WERI-Rb-1 (cell line): ENCODE measurements at places on chromosomes 3 and 15.
A peak's percentile ranks its signal among the peaks of the same experiment; 100 is the strongest.

DNA sequence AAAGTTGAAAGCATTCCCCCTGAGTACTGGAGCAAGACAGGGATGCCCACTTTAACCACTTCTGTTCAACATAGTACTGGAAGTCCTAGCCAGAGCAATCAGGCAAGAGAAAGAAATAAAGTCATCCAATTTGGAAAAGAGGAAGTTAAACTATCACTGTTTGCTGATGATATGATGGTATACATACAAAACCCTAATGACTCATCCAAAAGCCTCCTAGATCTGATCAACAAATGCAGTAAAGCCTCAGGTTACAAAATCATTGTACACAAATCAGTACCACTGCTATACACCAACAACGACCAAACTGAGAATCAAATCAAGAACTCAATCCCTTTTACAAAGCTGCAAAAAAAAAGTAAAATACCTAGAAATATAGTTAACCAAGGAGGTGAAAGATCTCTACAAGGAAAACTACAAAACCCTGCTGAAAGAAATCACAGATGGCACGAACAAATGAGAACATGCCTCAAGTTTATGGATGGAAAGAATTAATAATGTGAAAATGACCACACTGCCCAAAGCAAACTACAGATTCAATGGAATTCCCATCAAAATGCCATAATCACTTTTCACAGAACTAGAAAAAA is 40.3 kb downstream of the RPL39L start:
- no peak for DNase-seq

GRCh38 chr15:29573197-29573838 is 248.9 kb downstream of the TJP1 start:
- no peak for DNase-seq

DNA sequence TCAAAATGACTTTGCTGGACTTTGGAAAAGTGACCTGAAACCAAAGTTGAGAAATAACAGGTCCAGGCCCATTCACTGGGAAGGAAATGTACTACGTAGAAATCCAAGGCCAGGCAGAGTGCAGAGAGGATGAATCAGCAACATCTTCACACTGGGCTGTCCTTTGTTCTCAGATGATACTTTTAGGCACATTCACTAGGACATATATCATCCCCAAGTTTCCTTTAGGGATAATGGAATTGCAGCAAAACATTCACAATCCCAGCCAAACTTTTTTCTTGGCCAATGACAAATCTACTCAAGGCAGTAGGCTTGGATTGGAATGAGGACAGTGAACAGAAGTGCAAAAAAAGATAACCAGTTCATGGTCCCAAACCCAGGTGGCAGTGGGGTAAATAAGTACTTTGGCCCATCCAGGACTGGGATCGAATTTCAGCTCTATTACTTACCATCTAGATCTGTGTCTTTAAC is 75.1 kb downstream of the CLDN11 start:
- DNase-seq, result no peak

- DNase-seq, result no peak
Measured at GRCh38 chr3:15279671-15280402, 52.5 kb downstream of the SH3BP5 start.

GRCh38 chr15:40838756-40839155 is 5.1 kb upstream of the SPINT1 start:
- DNase-seq, result no peak

DNA sequence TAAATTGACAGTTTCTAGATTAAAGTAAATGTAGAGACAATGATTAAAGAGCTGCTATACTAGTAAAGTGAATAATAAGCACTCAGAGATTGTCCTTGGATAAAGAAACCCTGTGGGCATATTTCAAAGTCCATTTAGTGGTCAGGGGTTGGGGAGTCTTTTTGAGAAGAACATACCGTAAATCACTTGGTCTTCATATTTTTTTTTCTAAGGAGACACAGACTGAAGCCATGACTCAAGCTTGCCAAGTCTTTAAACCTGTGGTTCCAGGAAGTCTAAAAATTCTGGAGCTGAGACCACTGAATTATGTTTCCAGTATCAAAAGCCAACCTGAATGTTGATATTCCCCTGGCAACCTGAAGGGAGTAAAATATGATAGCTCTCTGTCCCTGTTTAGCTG is 171.0 kb downstream of the TPRG1 start:
- DNase-seq, result no peak

GRCh38 chr3:14494973-14495300 is 45.2 kb downstream of the GRIP2 start:
- DNase-seq, result no peak

DNA sequence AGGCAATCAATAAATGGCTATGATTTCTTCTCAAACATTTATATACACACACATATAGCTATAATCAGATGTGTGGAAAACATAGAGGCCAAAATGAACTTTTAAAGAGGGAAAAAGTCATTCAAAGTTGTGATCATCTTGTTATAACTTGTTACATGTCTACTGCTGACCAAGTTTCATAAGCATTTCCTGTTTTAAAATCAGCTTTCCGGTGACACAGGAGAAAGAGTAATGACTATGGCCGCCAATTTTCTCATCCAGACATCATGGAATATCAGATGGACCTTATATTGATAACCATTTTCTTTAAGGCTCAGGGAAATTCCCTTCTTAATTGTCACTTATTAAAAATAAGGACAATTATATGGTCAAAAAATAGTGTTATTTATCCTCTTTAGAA is 71.7 kb upstream of the AGTR1 start:
- no peak for DNase-seq

GRCh38 chr15:42623951-42624350 is 48.5 kb downstream of the STARD9 start:
- no peak for DNase-seq

DNA sequence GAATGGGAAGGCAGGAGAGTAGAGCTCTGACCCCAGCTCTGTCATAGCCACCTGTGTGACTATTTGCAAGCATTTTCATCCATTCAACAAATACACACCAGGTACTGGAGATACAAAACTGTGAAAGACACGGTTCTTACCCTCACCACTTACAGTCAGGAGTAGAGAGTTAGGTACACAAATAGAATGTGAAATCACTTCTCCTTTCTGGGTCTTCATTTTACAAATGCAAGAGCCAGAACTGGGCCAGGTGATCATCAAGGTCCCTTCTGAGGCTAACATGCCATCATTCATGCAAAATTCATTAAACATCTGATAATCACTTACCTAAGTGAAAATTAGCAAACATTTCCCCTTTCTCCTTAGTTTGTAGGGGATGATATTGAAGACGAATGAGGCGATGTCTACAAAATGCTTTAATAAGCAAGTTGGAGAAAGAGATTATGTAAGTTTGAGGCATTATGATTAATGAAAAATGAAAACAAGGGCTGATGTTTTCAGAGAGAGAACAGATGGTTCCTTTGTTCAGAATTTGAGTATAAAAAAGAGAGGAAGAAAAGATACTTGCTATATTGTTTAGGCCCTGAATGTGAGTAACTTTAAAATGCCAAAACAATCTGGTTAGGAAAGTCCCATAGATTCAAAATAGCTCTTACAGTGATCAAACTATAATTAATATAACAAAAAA is 88.6 kb downstream of the LPP start:
- DNase-seq, result no peak

DNA sequence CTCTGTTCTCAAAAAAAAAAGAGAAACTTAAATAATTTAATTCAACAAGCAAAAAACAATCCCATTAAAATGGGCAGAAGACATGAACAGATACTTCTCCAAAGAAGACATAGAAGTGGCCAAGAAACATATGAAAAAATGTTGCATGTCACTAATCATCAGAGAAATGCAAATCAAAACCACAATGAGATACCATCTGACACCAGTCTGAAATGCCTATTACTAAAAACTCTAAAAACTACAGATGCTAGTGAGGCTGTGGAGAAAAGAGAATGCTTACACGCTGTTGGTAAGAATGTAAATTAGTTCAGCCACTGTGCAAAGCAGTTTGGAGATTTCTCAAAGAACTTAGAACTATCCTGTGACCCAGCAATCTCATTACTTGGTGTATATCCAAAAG is 382.9 kb downstream of the OTOL1 start:
- no peak for DNase-seq

DNA sequence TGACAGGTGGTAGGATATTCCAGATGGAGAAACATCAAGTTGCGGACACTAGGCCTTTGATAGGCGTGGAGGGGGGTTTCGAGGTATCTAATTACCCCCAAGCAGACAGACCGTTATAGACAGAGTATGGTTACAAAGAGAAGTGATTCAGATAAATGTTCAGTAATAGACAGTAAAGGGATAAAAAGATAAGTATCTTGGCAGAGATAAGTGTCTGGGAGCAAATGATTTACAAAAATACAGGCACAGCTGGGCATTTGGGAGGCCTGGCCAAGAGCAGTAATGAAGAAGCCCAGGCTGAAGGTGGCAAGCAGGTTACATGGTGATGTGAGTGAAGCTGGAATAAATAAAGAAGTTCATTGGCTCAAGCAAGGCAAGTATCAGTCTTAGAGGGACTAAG is 659 bp upstream of the MYH15 start:
- DNase-seq, result no peak

DNA sequence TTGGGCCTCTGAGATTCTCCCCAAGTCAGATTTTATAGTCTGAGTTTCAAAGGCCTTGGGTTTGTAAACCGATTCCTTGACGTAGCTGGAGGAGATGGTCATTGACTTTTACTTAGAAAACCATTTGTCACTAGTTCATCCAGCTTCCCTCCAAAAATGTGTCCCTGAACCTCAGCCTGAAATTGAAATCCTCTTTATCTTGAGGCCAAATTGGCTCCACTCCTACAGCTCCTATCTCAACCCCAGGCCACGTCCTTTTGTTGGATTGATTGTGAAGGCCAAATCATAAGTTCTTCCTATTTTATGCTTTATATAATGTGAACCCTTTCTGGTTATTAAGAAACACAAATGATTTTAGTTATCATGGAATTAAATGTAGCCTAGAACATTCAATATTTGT is 193.9 kb upstream of the SUCLG2 start:
- DNase-seq, result no peak

- DNase-seq, result no peak
Measured at GRCh38 chr3:107833043-107833442, 257.8 kb downstream of the CD47 start.

DNA sequence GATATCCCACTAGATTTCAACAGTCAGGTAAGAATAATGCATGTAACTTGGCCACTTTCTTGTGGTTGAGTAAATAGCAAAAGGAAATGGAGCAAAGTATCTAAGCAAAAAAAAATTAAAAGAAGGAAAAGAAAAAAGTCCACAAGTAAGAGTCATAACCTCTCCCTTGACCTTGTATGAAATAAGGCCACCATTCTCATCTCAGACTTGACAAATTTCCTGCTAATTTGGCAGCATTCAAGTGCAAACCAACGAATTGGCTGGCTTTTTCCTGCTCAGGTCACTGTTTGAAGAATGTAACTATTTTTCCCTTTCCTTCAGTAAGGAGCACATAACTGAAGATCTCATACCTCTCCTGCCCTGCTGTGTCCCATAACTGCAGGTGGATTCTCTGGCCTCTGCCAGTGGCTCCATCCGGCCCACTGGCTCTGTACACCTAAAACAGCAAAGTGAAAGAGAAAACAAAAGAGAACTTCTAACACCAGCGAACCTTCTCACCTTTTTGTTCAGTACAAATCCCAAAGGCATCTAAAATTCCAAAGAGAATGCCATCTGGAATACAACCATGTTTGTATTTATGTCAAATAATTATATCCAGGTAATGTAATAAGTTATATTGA is 33.4 kb upstream of the RSL24D1 start:
- no peak for DNase-seq

GRCh38 chr15:70815604-70816003 is 38.4 kb downstream of the LARP6 start:
- DNase-seq, result no peak

DNA sequence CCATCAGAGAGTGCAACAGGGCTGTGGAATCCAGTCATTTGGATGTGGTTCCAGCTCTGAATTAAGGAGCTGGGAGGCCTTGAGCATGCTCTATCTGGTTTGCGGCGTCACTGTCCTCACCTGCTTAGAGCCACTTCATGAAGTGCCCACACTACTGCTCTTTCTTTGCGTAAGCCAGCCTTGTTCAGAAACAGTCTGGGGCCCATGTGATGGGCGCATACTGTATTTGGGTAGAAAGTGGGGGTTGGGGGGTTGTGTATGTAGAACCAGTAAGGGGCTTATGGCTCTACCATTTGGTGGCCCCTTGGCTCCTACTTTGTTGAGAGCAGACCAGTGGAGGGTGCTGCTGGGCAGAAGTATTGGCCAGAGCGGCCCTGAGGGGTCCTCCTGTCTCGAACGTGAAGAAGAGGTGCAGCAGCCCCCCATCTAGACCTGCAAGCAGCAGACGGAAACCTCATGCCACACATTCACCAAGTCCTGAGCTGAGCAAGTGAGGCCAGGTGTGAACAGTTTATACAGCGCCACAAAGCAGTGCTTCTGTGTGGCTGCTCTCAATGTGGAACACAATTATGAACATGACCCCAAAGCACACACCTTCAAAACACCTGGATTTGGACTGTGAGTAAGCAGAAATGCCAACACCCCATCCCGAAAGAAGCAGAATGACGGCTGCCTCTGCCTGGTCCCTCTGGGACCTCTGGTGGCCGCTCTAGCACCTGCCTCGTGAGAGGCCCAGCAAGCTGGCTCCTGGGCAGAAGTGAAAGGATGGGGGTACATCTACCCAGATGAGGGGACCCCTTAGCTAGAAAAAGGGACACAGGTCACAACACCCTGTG is 26.6 kb downstream of the SRPRB start:
- peak; percentile 15 for DNase-seq

- DNase-seq, result no peak
Measured at GRCh38 chr15:67187351-67187854, 67.1 kb downstream of the AAGAB start.

DNA sequence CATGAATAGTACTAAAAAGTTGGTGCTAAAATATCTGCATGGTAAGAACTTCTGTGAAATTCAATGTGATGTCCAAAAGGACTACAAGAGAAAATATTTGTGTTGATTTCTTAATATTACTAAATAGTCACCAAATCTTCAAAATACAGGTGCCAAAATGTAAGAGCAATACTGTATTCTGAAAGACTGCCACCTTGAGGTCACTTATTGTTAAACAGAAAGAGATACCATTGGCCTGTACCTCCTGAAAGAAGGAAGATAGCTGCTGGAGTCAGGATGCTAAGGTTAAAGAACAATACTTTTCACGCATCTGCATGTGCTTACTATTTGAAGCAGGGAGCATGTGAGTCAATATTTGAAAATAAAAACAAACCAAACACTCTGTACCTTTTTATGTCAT is 72.0 kb upstream of the LSAMP start:
- no peak for DNase-seq

- no peak for DNase-seq
Measured at GRCh38 chr15:89308236-89308635, 26.4 kb downstream of the POLG start.
